ENCODE measurements at places on chromosomes 5 and 9.

GRCh38 chr5:139297439-139298133 lies 4.0 kb downstream of the MATR3 start:
- DNase-seq = no peak

DNA sequence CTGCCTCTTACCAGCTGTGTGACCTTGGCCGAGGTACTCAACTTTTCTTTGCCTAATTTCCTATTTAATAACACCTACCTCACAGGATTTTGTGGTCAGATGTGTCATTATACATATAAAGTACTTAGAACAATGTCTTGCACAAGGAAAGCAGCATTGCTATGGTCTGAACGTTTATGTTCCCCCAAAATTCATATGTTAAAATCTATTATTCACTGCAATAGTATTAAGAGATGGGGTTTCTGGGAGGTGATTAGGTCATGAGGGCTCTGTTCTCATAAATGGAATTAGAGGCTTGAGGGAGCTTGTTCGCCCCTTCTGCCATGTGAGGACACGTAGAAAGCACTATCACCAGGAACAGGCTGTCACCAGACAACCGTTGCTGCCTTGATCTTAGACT lies 10.9 kb upstream of the RNF145 start:
- no peak for DNase-seq

- no peak for DNase-seq
Measured at GRCh38 chr5:89301321-89302025, 418.5 kb upstream of the MEF2C start.

GRCh38 chr9:130900701-130901497 lies 4.3 kb upstream of the QRFP start:
- DNase-seq = no peak

- DNase-seq = no peak
Measured at GRCh38 chr5:127176769-127177168, 103.5 kb upstream of the C5orf63 start.

DNA sequence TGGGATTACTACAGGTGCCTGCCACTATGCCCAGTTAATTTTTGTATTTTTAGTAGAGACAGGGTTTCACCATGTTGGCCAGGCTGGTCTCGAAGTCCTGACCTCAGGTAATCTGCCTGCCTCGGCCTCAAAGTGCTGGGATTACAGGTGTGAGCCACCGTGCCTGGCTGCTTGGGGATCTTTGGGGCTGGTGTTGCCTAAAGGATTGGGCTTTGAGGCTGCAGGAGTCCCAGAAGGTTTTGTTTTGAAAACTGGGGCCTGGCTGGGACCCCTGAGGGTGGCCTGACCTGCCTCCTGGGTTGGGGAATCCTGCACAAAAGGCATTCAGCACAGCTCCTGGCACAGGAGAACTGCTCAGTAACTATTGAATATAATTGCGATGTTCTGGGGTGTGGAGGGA lies 25.1 kb upstream of the SHB start:
- no peak for DNase-seq

GRCh38 chr9:88521308-88521707 lies 13.7 kb upstream of the NXNL2 start:
- DNase-seq = no peak

DNA sequence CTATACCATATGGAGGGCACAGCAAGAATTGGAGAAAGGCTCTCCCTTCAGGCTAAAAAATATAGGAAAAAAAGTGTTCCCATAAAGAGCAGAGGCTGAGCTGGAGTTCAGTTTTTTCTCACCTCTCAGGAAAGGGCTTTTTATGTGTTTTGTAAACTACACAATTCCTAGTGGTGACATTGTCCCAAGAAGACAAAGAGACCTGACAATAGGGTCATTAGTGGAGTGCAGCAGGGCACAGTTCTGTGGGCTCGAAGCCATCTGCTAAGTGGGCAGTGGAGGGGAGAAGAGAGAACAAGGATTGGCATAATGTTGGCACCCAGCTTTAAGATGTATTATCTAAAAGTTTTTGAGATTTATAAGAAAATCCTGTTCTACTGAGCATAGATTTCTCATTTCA lies 162.5 kb downstream of the HCN1 start:
- no peak for DNase-seq

DNA sequence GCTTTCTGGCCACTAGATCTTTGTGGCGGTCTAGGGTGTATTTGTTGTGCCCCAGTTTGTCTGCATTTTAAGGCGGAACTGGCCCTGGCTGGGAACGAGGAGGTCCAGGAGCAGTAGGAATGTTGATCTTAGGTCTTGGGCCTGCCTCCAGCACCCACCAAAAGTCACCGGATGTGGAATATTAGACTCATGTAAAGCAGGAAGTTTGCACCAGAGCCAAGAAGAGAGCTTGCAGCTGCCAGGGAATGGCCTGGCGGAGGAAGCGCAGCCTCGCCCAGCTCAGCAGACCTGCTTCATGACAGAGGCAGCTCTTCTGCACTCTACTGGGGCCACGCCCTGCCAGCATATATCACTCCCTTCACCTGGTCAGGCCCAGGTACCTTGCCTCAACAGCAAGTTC lies 3.3 kb downstream of the GPX3 start:
- DNase-seq = no peak

DNA sequence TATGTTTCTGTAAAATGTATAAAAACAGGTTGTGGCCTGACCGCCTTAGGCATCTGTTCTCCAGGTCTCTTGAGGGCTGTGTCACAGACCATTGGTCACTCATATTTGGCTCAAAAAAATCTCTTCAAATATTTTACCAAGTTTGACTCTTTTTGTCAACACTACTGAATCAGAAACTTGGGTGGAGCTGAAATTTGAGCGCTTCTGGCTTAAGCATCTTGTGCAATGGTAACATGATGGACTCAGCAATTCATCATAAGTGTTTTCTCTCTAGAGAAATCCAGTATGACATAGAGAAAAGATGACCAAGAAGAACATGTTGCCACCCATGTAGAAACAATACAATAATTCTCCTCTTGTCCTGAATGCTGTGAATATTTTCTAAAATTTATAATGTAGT lies 387.9 kb downstream of the MAT2B start:
- no peak for DNase-seq

DNA sequence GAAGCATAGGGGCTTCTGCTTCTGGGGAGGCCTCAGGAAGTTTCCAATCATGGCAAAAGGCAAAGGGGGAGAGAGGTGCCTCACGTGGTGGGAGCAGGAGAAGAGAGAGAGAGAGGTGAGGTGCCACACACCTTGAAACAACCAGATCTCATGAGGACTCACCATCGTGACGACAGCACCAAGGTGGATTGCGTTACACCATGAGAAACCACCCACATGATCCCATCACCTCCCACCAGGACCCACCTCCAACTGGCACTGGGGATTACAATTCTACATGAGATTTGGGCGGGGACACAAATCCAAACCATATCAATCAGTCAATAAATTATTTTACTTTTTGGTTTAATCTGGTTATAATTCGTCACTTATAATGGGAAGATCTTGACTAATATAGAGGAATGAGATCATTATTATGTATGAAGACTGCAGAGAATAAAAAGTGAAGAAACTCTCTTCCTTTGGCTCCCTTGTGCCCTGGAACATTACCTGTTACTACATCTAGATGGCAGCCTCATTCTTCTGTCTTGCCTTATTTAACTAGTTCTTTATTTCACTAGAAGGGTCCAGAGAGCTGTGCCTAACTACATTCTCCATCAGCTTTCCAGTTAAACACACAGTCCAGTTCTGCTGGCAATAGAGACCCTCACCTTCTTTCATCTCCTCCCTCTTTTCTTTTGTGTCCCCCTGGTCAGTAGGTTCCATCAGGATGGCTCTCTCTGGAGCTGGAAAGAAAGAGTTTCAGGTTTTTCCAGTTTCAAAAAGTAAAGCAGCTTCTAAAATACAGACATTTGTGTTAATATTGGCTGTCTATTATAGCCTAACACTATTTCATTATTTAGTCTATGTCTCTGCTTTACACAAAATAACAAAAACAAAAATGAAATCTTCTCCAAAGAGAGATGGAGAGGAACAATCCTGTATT lies 21.7 kb upstream of the SPINK7 start:
- no peak for DNase-seq

DNA sequence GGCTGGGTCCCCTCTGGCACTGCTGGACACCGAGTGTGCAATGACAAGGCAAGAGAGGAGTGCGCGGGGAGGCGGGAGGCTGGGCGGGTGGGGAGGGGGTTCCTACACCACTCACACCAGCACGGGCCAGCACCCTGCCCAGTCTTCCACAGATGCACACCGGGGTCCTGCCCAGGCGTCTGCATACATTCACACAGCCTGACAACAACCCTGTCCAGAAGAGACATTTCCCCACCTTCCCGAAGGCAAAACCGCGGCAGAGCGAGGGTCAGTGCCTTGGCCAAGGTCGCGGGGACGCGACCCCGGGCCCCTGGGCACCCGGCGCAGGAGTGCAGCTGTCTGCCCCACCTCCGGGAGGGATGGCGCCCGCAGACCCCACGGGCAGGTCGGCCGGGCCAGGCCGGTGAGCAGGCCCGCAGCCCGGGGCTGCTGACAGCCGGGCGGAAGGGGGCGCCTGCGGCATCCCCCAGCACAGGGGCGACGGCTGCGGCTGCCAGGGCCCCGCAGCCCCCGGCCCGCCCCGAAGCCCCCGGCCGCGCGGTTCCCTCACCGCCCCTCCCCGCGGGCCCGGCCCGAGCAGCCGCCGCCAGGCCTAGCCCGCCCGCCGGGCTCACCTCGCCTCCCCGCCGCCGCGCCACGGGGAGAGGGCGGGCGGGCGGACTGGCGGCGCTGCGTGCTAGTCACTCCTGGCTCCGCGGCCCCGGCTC lies 496 bp downstream of the MAPK9 start:
- DNase-seq = no peak
